ENCODE measurements at places on chromosomes 16 and 17. TPM values are rescaled to one million over a fixed set of nuclear protein-coding genes. Genes with fewer than 3 reads are reported as not detected.

DNA sequence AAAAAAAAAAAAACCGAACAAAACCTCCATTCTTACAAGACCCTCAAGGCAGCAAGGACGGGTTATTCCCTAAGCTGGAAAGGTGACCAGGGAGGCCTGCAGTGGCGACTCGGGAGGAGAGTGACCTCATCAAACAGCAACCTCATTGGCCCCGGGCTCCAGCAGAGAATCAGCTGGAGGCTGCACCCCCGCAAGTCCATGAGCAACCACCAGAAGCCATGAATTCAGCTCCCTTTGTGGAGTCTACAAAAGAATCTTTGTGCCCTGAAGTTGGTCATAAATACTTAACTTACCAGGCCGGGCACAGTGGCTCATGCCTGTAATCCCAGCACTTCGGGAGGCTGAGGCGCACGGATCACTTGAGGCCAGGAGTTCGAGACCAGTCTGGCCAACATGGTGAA lies 80.9 kb upstream of the CREBBP start:
- peaks cover 8% of the 10 kb centered on the region for H3K36me3 ChIP-seq
- H3K4me1 ChIP-seq, result no peaks in the 10 kb centered on the region
- peak; percentile 65 for DNase-seq
- no peaks in the 10 kb centered on the region for H3K27me3 ChIP-seq

DNA sequence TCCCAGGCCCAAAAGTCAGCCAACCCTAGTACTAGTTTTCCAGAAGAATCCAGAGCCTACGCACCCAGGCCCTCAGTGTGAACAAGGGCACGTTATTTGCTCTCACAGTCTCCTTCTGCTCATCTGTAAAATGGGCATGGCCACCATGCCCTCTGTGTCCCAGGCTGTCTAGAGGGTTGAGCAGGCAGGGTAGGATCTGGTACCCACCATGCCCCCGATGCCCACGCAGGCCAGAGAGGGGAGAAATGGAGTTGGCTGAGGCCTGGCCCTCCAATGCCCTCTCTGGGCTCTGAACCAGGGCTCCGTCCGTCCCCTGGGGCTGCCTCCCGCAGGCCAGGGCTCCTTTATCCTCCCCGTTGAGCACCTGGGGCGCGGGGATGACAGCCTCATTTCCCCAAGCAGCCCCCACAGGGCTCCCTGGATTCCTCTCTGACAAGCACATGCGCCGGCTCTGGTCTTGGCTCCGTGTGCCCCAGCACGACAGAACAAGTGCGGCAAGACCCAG lies 9.1 kb upstream of the BAHCC1 start:
- peak overlapping the region; percentile 76 for H3K4me3 ChIP-seq
- peaks cover 61% of the 10 kb centered on the region for H3K4me1 ChIP-seq
- H3K27ac ChIP-seq, result no peak overlapping the region
- no peak for DNase-seq

GRCh38 chr16:57614536-57614935 lies 13.9 kb upstream of the ADGRG1 start:
- H3K4me1 ChIP-seq, result peaks cover 47% of the 10 kb centered on the region
- no peaks in the 10 kb centered on the region for H3K36me3 ChIP-seq
- H3K27me3 ChIP-seq, result 0 out of 2 replicates have a peak, but pooled peaks cover 4% of the 10 kb centered on the region
- DNase-seq, result no peak

GRCh38 chr17:55254375-55254774 lies 10.4 kb upstream of the HLF start:
- DNase-seq, result no peak
- H3K27me3 ChIP-seq, result no peaks in the 10 kb centered on the region
- H3K36me3 ChIP-seq, result no peaks in the 10 kb centered on the region
- H3K4me1 ChIP-seq, result peaks cover 22% of the 10 kb centered on the region
- no peak overlapping the region for H3K4me3 ChIP-seq

- H3K27ac ChIP-seq, result no peak overlapping the region
- H3K4me1 ChIP-seq, result no peaks in the 10 kb centered on the region
- DNase-seq, result peak; percentile 71
- no peak overlapping the region for H3K4me3 ChIP-seq
These were observed 55.9 kb downstream of the MYO18A start for GRCh38 chr17:29124135-29124924.

Gene OR1A1
- polyA plus RNA-seq, result not detected

Gene KCNH4
- 0.01 TPM for polyA plus RNA-seq

GRCh38 chr16:53433930-53434376 lies 318 bp upstream of the RBL2 start:
- peaks cover 4% of the 10 kb centered on the region for H3K36me3 ChIP-seq
- H3K4me1 ChIP-seq, result peaks cover 34% of the 10 kb centered on the region
- H3K27me3 ChIP-seq, result no peaks in the 10 kb centered on the region
- H3K4me3 ChIP-seq, result peak overlapping the region; percentile 93
- no peak for DNase-seq
- H3K27ac ChIP-seq, result peak overlapping the region; percentile 81

All from HepG2 (cell line).